ENCODE measurements at places on chromosomes 12 and 14.
A peak's percentile ranks its signal among the peaks of the same experiment; 100 is the strongest.

GRCh38 chr12:12724421-12725085, 7.4 kb downstream of the CDKN1B start:
- DNase-seq, result peak; percentile 38

GRCh38 chr12:2696136-2696535, 98.6 kb upstream of the FKBP4 start:
- no peak for DNase-seq

DNA sequence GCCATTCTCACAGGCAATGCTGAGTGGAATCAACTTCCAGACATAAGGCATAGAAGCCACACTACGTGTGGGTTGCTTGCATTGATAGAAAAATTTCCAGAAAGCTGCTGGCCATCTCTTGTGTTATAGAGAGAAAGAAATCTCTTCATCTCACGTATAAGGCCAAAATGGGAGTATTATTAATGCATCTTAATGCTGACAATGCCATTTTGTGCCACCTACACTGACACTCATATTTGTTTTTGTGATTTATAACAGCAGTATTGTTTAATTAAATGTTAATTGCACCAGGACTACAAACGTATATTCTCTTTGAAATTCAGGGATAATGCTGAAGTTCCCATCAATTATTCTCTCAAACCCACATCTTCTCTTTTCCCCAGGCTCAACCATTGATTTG, 56.1 kb upstream of the TMEM132D start:
- no peak for DNase-seq

GRCh38 chr12:113880988-113881962, 84.8 kb downstream of the RBM19 start:
- DNase-seq, result no peak

- no peak for DNase-seq
Measured at GRCh38 chr14:87992346-87992717, 650 bp downstream of the GALC start.
